Epithelial cell of esophagus (primary cell): ENCODE measurements at places on chromosomes 3 and 15.

DNA sequence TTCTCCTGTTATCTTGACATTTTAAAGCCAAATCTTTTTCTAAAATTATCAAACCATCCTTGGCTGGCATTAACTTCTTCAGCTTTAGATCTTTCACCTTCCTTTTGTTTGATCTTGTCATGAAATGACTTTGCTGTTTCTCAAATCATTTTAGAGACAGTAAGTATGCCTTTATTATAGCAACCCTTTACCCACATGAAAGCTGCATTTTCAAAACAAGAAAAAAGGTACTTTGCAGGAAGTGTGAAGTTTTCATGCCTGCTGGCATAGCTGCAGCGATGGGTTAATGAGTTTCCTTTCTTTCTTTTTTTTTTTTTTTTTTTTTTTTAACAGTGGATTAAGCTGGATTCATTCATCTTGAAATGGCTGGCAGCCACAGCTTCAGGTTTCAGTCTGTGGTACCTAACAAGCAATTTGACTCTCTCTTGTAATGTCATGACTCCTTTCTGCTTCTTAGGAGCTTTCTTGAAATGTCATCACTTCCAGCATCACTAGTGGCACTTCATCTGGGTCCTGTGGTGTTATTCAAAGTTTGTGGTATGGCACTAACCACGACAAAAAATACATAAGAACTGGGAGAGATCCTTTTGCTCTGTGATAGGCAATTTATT lies 18.8 kb downstream of the SLC25A26 start:
- DNase-seq: no peak

DNA sequence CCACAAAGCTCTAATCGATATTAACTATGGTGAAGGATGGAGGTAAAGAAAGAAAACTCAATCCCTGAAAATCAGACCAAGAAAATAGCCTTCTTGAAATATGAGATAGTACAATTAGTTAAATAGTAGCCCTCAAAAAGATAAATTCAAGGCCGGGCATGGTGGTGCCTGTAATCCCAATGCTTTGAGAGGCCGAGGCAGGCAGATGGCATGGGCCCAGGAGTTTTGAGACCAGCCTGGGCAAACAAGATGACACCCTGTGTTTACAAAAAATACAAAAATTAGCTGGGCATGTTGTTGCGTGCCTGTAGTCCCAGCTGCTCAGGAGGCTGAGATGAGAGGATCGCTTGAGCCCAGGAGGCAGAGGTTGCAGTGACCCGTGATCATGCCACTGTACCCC lies 31.6 kb upstream of the CEP152 start:
- no peak for DNase-seq

GRCh38 chr3:69051756-69052471 lies at the start of gene TMF1:
TSS of gene TMF1 (minus strand) at chr3:69052333. CDS start at chr3:69052086, 247 bp downstream.
- peak; percentile 100 for DNase-seq

DNA sequence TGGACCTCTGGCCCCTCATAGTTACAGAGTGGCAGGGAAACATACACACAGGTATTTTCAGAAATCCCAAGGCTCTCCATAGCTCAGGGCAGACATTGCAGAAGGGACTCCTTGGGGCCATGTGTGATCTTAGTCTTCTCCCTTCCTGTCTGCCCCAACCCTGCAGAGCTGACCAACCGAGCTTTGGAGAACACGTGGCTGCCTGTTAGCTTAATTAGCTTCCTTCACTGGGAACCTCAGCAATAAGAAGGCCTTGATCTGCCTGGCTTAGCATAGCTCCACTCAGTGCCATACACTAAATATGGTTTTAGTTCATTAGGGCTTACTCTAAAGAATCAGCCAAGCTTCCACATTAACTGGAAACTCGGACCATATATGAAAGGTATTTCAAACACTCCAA lies 12.3 kb downstream of the LYZL4 start:
- DNase-seq: no peak

DNA sequence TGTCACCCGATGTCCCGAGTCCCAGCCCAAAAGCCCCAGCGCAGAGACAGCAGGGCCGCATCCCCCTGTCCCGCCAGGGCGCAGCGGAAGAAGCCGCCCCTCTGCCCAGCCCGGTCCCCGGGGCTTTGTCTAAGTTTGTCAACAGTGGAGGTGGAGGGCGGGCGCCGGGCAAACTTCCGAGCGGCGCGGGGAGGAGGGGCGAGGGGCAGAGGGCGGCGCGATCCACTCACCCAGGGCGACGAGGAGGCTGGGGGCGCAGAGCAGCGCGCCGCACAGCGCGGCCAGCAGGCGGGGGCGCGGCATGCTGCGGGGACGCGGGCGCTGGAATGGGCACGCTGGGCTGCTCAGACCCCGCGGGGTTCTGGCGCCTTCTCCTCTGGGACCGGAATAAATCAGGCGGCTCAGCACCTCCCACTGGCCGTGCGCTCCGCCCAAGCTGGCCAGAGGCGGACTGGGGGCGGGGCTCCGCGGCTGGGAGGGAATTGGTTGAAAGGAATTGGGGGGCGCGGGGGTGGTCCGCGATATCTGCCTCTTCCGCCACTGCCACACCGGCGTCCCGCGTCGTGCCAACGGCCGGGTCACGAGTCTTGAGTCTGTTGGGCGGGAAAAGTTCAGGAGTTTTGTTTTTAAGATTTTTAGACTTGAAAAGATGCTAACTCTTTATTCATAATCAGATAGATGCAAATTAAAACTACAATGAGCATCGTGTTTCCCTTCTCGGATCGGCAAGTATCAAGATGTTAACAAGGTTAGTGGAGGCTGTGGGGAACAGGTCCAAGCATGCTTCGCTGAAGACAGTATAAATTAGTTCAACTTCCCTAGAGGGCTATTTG lies at the start of gene MFGE8:
Gene MFGE8 (minus strand): TSS at position 363 of the 833 bp plus-strand sequence. CDS start 60 bp downstream, at position 303.
- DNase-seq: peak; percentile 95

- no peak for DNase-seq
Measured at GRCh38 chr3:12999147-13000140, 73.8 kb downstream of the IQSEC1 start.

GRCh38 chr15:62969442-62970089 lies 73.0 kb upstream of the TPM1 start:
- DNase-seq: peak; percentile 77

DNA sequence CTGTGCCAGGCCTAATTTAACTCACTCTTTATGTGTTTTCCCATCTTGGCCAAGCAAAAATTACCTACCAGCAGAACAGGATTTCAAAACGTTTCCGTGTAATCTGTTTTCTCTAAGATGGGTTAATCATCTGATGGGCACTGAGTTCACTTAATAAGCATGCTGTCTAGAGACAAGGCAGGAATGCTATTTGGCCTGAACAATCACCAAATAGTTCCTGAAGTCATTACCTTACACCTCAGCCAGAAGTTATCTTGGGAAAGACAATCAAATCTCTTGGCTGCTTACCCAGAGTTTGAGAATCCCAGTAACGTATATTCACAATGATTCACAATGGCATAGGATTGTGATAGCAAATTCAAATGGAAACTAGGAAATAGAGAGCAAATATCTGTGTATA lies 779.1 kb downstream of the CADM2 start:
- DNase-seq: peak; percentile 37

DNA sequence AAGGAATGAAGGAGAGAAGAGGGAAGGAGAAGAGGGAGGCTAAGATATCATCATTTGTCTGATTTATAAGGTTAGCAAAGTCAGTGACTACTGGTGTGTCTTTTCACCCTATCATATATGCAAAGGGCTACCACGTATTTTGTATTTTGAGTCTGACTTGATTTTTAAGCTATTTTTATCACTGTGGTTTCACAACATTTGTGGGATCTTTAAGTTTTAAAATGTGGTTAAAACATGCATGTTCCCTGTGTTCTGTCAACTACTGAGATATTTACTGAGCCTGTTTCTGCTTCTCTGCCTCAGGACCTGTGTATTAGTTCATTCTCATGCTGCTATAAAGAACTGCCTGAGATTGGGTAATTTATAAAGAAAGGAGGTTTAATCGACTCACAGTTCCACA lies 22.5 kb upstream of the SPTSSB start:
- DNase-seq: no peak

- peak; percentile 27 for DNase-seq
Measured at GRCh38 chr3:49470714-49471420, 800 bp downstream of the DAG1 start.

DNA sequence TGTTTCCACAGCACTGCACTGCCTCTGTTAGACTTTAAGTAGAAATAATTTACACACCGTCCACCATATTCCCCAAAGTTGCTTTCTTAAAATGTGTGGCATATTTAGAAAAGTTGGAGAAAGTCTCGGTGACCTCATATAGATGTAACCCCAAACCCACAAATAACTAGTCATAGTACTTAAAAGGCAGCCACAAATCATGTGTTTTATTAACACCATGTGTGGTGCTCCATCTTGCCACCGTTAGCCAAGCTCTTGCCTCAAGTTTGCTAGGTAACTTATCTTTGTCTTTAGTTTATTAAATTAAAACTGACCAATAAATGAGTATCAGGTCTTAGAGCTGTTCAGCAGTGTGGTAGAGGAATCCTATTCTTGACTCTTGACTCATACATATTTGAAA lies 257.9 kb downstream of the UBE2E2 start:
- DNase-seq: no peak

GRCh38 chr3:163048881-163049280 lies 1552.3 kb downstream of the OTOL1 start:
- peak; percentile 7 for DNase-seq

DNA sequence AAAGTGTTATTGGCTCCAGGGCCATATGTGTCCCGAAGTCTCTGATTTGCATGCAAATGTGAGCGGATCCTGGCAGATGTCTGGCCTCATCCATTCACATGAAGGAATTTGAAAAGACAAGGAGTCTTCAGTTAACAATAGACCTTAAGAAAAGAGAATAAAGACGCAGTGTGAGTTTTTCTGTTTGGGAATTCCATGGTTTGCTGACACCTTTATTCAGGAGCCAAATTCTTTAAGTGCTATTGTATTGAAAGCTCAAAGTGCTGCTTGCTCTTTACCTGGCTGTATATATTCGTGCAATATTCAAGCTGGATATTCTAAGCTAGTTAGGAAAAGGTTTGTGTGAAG lies 2.2 kb downstream of the LRRN1 start:
- no peak for DNase-seq

DNA sequence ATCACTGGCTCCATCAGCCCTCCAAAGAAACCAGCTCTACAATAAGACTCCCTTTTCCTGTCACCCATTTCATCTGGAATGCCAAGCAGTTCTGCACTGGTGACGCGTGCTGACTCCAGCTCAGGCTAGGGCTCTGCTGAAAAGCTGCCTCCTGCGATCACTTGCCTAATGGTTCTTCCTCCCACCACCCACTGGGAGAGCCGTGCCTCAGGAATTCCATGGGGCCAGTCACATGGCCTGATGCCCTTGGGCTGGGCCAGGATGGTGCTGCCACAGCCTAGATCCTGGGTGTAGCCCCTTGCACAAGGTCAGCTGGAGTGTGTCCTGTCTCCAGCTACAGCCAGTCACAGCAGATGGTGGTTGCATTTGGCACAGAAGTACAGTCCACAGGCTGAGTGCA lies 98.9 kb downstream of the DNAJB8 start:
- DNase-seq: peak; percentile 10

GRCh38 chr3:77081240-77081661 lies 41.4 kb downstream of the ROBO2 start:
- peak; percentile 97 for DNase-seq

DNA sequence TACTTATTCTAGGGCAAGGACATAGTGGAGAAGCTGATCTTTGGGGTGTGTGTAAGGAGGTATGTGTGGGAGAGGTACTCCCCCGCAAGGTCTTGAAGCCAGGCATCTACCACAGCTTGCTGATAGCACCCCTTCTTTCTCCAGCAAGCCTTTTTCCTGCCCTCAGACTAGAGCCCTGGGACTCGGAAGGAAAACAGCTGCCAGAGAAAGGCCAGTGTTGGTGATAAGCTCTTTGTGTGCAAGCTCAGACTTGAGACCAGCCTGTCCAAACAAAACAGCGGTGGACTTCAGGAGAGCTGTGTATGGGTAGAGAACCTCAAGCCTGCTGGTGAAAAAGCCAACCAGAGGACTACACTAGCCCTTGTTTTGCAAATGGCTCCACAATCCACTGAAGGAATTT lies 1028.6 kb downstream of the MCTP2 start:
- DNase-seq: peak; percentile 88

- peak; percentile 49 for DNase-seq
Measured at GRCh38 chr15:83158393-83158792, 49.2 kb downstream of the HDGFL3 start.

DNA sequence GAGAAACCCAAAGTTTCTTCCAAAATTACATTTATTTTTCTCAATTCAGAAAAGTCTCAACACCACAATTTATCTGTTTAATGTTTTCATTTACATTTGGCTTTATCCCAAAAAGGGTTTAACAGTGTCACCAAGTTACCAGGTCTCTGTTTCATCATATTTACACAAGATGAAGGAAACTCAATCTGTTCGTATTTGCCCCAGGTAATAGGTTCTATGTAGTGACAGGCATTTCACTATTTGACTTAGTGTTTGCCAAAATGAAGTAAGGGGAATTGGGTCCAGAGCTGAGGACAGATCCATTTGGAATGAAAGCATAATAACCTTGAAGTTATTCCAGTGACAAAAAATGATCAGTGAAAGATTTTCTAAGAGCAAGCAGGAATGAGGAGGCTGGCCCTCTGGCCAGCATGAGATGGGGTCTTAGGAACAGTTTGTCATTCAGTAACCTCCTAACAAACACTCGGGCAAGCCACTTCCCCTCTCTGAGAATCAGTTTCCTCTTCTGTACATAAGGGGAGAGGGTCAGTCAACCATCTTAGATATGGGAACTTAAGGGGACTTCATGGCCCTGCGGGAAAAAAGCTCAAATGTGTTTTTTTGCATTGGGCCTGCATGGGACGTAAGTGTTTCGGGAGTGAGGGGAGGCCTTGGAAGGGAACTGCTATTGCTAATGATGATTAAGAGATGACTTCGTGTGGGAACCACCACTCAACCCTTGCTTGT lies 31.8 kb downstream of the UMPS start:
- DNase-seq: no peak

DNA sequence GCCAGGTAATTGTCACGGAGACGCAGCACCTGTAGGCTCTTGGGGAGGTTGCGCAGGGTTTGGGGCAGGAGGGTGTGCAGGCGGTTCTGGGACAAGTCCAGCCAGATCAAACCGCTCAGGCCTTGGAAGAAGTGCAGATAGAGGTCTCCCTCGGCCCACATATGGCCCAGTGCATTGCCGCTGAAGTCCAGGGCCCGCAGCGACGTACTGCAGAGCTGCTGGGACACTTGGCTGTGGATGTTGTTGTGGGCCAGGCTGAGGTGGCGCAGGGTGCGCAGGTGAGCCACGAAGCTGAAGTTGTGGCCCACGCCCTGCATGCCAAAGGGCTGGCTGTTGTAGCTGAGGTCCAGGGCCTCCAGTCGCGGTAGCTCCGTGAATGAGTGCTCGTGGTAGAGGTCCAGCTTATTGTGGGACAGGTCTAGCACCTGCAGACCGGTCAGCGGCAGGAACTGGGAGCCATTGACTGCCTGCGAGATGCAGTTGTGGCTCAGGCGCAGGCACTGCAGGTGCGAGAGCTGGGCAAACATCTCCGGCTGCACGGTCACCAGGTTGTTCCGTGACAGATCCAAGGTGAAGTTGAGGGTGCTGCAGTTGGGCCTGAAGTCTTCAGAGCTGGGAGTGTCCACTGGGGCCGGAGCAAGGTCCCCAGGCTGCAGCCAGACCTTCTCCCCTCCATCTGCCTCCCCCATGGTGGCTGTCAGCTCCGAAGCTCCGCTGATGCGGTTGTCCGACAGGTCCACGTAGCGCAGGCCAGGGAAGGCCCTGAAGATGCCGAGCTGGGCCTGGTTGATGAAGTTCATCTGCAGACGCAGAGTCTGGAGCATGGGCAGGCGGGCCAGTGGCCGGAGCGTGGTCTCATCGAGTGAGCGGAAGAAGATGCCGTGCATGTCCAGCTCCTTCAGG lies 2.9 kb downstream of the TLR9 start:
- no peak for DNase-seq
